ENCODE measurements at places on chromosomes 2 and 18. TPM values are rescaled to one million over a fixed set of nuclear protein-coding genes. Genes with fewer than 3 reads are reported as not detected.

DNA sequence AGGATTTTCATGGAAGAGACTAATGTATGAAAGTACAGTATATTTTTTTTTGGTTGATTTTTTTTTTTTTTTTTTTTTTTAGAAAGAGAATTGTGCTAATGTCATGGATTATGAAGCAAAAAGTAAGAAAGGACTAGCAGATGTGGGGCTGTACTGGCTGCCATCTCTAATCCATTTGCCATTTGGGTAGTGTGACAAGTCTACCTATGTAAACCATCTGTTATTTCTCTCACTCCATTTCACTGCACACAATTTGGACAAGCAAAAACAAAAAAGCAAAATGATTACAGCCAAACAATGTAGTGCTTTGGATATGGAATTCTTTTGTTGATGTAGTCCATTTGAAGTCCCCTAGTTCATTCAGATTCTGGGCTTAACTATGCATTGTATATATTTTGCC is 1355.4 kb downstream of the LRP1B start:
- no peak overlapping the region for H3K4me3 ChIP-seq
- H3K4me1 ChIP-seq = no peaks in the 10 kb centered on the region
- no peak for DNase-seq
- no peak overlapping the region for H3K27ac ChIP-seq
- H3K27me3 ChIP-seq = no peaks in the 10 kb centered on the region

The PCARE gene
- total RNA-seq = not detected

The ANKRD29 gene
- 0.18 TPM for total RNA-seq

DNA sequence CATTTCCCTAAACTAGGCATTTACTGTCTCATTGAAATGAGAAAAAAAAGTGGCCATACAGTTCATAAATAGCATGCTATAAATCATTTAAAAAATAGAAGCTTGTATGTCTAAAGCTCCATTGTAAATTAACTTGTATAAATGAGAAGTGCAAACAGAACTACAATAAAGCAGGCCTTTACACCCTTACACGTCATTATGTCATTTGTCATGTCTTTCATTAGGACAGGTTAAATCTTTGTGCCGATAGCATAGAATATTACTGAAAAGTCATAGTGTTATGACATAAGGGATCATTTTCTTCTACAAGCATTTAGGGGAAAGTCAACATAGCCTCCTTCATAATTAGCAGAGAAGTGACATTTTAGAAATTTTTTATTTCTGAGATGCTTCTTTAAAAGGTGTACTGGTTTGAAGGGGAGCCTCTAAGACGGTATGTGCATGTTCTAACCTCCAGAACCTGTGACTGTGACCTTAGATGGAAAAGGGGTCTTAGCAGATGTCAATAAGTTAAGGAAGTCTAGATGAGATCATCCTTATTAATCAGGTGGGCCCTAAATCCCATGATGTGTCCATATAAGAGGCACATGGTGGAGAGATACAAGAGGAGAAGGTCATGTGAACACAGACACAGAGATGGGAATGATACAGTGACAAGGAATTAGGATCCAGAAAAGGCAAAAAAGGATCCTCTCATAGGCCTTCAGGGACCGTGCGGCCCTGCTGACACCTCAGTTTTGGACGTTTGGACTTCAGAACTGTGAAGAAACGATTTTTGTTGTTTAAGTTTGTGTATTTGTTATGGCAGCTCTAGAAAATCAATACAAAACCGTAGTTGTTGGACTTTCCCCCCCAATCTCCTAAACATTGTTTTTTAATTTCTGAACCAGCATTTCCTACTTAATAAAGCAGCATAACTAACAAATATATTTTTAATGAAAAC is 863.7 kb downstream of the MBD2 start:
- DNase-seq = no peak
- no peaks in the 10 kb centered on the region for H3K27me3 ChIP-seq
- H3K27ac ChIP-seq = no peak overlapping the region
- no peaks in the 10 kb centered on the region for H3K4me1 ChIP-seq

- no peaks in the 10 kb centered on the region for H3K4me1 ChIP-seq
- H3K27ac ChIP-seq = no peak overlapping the region
- no peak for DNase-seq
- no peak overlapping the region for H3K4me3 ChIP-seq
- H3K27me3 ChIP-seq = no peaks in the 10 kb centered on the region
- no peaks in the 10 kb centered on the region for H3K36me3 ChIP-seq
Measured at GRCh38 chr2:63444565-63445288, 143.6 kb downstream of the WDPCP start.

DNA sequence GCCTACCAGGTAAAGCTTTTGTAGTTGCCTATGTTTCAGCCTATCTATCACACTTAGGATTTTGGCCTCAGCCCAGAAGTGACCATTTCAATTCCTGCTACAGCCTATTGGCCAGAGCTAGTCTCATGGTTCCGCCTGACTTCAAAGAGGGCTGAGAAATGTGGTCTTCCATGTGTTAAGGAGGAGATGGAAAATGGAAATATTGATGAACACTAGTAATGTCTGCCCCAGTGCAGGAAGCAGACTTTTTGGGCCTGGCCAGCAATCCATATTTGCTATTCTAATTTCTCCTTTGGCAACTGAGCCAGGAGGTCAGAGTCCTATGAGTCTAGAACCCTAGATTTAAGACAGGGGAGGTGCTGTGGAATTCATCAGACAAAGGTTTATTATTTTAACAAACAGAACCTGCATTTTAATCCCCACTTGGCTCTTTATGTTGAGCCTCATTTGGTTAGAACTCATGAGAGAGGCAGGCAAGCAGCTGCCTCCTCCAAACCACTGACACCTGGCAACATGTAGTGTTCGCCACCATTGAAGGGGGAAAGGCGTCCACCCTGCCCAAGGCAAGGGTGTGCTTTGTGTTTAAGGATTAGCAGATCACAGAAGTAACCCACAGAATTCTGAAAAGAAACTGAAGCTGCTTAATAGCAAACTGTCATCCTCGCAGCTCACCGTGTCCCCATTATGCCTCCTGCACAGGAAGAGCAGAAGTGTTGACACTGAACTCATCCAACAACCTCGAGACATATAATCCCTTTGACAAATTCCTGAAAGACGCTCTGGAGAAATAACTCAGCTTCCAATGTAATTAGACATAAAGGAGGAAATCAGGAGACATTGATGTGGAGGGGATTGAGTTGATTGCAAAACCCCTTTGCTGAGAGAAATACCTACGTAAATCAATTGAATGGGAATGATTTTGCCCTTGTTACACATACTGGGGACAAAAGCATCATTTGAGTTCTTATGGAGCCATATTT is 47.7 kb upstream of the SCG2 start:
- H3K4me3 ChIP-seq = no peak overlapping the region
- DNase-seq = no peak
- peaks cover 2% of the 10 kb centered on the region for H3K4me1 ChIP-seq
- H3K27me3 ChIP-seq = no peaks in the 10 kb centered on the region

GRCh38 chr2:88059979-88060906 is 4.7 kb upstream of the KRCC1 start:
- peaks cover 3% of the 10 kb centered on the region for H3K4me1 ChIP-seq
- no peaks in the 10 kb centered on the region for H3K36me3 ChIP-seq
- DNase-seq = peak; percentile 31
- no peak overlapping the region for H3K4me3 ChIP-seq

The ASPRV1 gene
- total RNA-seq = 0.28 TPM

GRCh38 chr2:135820003-135820618 is 16.9 kb downstream of the LCT start:
- H3K36me3 ChIP-seq = no peaks in the 10 kb centered on the region
- H3K27me3 ChIP-seq = peaks cover under 1% of the 10 kb centered on the region
- H3K4me3 ChIP-seq = no peak overlapping the region
- no peak overlapping the region for H3K27ac ChIP-seq
- DNase-seq = peak; percentile 72
- H3K4me1 ChIP-seq = peaks cover 6% of the 10 kb centered on the region

DNA sequence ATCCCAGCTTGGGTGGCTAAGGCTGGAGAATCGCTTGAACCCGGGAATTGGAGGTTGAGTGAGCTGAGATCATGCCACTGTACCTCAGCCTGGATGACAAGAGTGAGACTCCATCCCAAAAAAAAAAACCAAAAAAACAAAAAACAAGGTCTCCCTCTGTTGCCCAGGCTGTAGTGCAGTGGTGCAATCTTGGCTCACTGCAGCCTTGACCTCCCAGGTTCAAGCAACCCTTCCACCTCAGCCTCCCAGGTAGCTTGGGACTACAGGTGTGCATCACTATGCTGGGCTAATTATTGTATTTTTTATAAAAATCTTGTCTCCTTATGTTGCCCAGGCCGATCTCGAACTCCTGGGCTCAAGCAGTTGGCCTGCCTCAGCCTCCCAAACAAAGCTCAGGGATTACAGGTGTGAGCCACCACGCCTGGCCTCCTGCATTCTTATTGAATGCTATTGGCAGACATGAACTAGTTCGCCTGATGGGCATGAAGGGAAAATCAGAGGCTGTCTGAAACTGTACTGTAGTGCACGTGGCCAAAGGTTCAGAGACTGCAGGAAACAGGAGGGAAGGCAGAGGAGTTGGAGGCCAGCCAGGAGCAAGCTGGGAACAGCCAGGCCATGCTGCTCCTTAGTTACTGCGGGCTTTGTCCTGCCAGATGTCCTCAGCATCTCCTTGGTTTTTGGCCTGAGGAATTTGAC is 16.0 kb upstream of the ASXL2 start:
- H3K27ac ChIP-seq = no peak overlapping the region
- no peak overlapping the region for H3K4me3 ChIP-seq
- H3K36me3 ChIP-seq = no peaks in the 10 kb centered on the region

- no peaks in the 10 kb centered on the region for H3K4me1 ChIP-seq
- no peak overlapping the region for H3K27ac ChIP-seq
- peaks cover 60% of the 10 kb centered on the region for H3K27me3 ChIP-seq
- H3K4me3 ChIP-seq = no peak overlapping the region
- no peak for DNase-seq
- no peaks in the 10 kb centered on the region for H3K36me3 ChIP-seq
Measured at GRCh38 chr2:64932371-64933216, 56.6 kb upstream of the SLC1A4 start.

The PDCD1 gene
- total RNA-seq = not detected

DNA sequence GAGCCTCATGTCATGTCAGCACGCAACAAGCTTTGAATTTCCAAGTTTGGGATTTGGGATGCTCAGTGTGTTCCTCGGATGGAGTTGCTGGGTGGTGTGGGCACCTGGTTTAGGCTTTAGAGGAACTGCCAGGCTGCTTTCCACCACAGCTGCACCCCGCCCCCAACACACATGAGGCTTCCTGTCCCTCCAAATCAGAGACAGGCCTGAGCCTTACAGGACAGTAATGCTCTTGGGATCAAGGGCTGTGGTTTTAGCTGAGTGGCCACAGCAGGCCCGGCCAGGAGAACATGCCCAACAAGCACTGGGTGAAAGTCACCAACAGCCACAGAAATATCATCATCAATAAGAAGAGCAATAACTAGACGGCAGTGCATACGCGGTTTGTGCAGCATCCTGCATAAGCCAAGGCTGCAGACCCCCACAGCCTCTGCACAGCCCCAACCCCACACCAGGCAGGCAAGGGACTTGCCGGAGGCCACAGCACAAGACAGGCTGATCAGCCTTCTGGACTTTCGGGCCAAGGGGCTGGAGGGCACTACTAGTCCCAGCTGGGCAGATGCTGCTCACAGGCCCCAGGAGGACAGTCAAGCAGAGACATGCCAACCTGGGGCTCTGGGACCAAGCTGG is 29.7 kb upstream of the GPC1 start:
- H3K4me3 ChIP-seq = no peak overlapping the region
- H3K27me3 ChIP-seq = peaks cover 2% of the 10 kb centered on the region
- no peak overlapping the region for H3K27ac ChIP-seq

GRCh38 chr2:73415906-73416305 is 30.3 kb downstream of the ALMS1 start:
- peak; percentile 23 for DNase-seq
- no peaks in the 10 kb centered on the region for H3K4me1 ChIP-seq
- no peaks in the 10 kb centered on the region for H3K36me3 ChIP-seq
- no peak overlapping the region for H3K4me3 ChIP-seq

- no peaks in the 10 kb centered on the region for H3K36me3 ChIP-seq
- 0 out of 2 replicates have a peak overlapping the region, but pooled peaks have one; percentile 18 for H3K27ac ChIP-seq
- peaks cover 10% of the 10 kb centered on the region for H3K4me1 ChIP-seq
- H3K27me3 ChIP-seq = no peaks in the 10 kb centered on the region
- DNase-seq = peak; percentile 73
Measured at GRCh38 chr2:99850084-99850710, 292.2 kb downstream of the AFF3 start.

The ZNF513 gene
- total RNA-seq = 3.1 TPM

The SULT1C4 gene
- 0.56 TPM for total RNA-seq

The C2orf66 gene
- total RNA-seq = not detected

- no peaks in the 10 kb centered on the region for H3K36me3 ChIP-seq
- H3K27me3 ChIP-seq = no peaks in the 10 kb centered on the region
- no peak overlapping the region for H3K4me3 ChIP-seq
- DNase-seq = no peak
- peaks cover 10% of the 10 kb centered on the region for H3K4me1 ChIP-seq
Measured at GRCh38 chr2:121709776-121710469, 26.8 kb downstream of the NIFK start.

DNA sequence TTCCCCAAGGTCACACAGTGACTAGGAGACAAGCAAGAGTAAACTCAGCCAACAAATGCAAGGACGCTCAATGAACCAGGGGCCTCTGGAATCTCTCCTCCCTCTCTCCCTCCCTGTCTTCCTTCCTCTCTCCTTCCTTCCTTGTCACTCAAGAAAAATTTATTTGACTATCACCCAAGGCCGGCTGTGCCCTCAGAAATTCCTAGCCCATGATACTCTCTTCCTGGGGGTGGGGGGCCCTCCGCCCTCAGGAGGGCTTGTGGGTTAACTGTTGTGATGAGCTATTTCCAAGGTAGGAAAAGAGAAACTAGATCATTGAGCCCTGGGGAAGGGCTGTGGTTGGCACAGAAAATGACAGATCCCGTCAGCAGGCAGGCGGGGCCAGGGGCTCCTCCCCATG is 21.7 kb downstream of the INHBB start:
- H3K27ac ChIP-seq = no peak overlapping the region
- H3K36me3 ChIP-seq = no peaks in the 10 kb centered on the region
- no peak overlapping the region for H3K4me3 ChIP-seq
- H3K27me3 ChIP-seq = peaks cover 41% of the 10 kb centered on the region
- DNase-seq = peak; percentile 5

The BCL11A gene
- total RNA-seq = 1.7 TPM

The PAX8 gene
- 0.28 TPM for total RNA-seq

DNA sequence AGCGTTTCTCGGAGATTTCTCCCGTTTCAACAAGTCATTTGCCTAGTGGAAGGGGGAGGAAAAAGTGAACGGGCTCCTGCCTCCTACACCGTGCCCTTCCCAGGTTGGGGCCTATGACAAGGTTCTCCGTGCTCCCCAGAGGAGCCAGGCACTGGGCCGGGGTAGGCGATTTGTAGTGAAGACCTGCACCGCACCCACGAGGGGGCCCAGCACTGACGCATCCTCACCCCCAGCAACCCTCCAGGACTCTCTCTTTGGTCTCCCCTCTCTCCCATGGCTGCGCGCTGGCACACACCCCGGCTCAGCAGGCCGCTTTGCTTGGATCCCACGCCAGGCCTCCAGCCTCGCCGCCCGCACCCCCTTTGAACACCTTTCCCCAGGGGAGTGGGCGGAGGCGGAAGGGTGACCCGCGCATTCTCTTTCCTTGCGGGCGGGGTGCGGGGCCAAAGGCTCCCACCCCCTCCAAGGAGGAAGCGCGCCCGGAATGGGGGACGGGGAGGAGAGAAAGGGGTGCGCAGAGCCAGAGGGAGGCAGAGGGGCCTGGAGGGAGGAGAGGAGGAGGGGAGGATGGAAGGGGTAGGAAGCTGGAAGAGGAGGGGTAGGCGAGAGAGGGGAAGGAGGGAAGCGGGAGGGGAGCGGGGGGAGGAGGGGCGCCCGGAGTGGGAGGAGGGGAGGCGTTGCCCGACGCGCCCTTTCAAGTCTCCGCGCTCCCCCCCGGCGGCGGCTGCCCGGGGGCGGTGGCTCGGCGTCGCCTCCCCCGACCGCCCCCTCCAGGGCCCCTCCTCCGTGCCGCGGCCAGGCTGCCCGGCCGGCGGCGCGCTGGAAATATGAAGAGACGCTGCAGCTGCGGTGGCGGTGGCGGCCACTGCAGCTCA is at the start of gene APCDD1:
TSS of gene APCDD1 (plus strand) at position 830 of the 875 bp plus-strand sequence. CDS start 347 bp downstream, outside the sequence.
- no peaks in the 10 kb centered on the region for H3K4me1 ChIP-seq
- no peak within 1 kb of the TSS for H3K27ac ChIP-seq
- no peaks in the 10 kb centered on the region for H3K36me3 ChIP-seq
- no peak for DNase-seq
- H3K4me3 ChIP-seq = peak within 1 kb of the TSS; percentile 48

All from IMR-90 (cell line).